Caudate nucleus (tissue), 63 donors: ENCODE measurements at places on chromosomes 1 and 21.

- no peak for DNase-seq
These were observed 6.3 kb downstream of the KCNJ6 start for GRCh38 chr21:37909936-37910335.

DNA sequence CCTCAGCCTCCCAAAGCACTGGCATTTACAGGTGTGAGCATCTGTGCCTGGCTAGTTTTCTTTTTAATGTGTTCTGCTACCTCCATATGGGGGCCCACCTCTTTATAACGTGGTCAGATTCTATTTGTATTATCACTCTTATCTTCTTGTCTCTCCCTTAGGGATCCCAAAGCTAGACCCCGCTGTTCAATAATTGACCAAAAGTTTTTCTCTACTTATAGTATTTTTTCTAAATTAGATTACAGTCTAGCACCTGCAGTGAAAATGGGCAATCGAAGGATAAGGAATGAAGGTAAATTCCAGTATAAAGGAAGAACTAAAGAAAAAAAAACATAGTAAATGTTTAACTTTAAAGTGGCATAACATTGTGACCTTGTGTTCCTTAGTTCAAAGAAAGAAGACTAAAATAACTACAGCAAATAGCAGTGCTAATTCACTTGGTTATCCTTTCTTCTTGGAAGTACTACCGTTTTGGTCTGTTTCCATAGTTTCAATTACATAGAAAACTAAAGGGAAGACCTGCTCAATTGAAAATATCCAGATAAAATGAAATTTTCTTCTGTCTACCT is 24.1 kb downstream of the NFYC start:
- DNase-seq: no peak

GRCh38 chr1:222021129-222021528 is 279.2 kb upstream of the DUSP10 start:
- DNase-seq: no peak

DNA sequence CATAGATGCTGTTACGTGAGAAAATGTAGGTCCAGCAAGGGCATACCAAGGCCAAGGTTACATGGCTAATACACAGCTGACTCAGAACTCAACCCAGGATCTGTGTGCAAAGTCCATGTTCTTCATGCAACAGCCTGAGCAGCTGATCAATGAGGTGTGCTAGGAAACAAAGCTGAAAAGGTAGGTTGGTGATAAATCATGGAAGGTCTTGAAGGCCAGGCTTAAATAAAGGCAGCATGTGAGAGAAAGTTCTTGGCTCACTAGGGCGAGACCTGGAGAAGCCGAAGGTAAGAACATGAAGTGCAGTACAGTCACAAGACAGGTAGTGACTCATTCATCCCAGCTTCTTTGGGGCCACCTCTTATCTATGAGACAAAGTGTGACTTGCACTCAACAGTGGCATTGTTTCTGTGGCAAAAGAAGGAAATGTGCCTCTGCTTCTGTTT is 33.4 kb downstream of the TLR5 start:
- DNase-seq: no peak

GRCh38 chr21:31489726-31490125 is 145.7 kb upstream of the TIAM1 start:
- no peak for DNase-seq

DNA sequence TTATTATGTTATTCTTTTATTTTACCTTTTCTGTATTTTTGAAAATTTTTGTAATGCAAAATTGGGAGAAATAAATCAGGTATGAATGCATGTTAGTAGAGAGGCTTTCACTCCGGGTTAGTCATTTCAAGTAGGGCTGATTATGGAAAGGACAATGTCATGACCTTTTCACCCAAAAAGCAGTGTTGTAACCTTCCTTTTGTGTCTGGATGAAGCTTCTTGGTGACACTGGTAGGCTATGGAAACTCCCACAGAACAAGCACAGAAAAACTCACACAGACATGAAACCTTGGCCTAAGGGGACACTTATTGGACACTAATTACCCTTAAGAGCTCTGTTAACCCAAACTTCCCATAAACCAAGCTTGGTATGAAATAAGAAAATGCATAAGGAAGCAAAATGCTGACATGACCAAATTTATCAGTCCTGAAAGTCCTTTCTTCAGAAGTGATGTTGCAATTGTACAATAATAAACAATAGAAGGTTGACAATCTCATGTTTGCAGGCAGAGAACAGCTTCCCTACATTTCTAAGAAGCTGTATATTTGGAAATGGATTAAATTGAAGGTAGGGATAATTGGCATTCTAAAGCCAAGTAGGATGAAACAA is 70.0 kb upstream of the KCNJ15 start:
- DNase-seq: no peak

DNA sequence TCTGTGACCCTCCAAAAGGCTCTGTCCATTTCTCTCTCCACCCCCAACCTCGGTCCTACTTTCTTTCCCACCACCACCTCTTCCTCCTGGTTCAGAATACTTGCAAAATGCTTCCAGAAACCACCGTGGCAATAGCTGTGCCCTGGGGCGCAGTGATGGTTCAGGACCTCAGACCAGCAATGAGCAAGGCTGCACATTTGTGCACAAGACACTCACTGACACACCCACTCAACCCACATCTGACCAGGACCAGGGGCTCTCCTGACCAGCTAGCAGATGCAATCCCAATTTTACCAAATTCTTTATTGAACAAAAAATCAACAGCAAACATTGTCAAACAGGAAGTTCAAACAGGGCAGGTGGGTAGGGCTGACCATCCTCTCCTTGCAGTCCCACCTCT is 25.7 kb downstream of the SPOCD1 start:
- DNase-seq: no peak

DNA sequence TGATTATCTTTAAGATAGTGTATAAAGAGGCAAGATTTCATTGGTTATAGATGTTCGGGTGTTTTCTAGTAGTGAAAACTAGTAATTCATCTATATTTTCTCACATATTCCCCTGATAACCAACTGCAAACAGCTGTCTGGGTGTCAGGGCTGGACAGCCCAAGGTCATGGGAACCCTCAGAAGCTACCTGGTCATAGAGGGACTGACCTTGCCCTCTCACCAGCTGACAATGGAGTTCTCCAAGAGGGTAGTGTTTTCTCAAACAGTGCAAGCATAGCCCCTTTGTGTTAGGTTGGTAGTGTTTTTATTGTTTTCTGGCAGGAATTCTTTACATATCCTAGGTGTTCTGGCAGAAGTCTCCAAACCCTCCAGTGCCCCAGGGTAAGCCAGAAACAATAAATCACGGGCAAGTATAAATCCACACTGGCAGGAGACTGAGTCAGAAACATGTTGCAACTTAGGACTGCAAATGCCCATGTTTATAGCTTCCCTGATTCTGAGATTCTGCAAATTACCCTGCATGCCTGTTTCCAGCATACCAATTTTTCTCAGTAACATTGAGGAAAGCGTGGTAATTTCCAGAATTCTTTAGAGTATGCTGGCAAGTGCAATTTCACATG is 82.8 kb upstream of the ATP1A1 start:
- no peak for DNase-seq

GRCh38 chr21:31629972-31630711 is 29.4 kb upstream of the SOD1 start:
- DNase-seq: no peak

DNA sequence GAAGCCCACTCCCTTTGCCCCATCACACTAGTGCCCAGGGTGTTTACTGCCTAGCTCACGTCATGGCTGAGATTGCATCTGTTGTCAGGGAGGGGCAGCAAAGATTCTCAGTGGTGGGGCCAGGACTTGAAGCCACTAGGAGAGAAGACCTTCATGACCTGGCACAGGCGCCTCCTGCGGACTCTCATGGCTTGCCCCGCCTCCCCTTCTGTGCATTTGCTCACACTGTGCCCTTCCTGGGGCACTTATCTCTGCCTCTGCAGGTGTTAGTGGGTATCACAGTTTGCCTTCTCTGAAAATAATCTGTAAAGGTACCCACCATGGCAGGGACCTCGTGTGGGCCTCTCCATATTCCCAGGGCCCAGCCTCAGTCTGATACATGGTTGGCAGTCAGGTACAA is 20.1 kb downstream of the PTPRU start:
- DNase-seq: no peak

GRCh38 chr1:165069829-165070228 is 286.7 kb downstream of the LMX1A start:
- peak; percentile 59 for DNase-seq

DNA sequence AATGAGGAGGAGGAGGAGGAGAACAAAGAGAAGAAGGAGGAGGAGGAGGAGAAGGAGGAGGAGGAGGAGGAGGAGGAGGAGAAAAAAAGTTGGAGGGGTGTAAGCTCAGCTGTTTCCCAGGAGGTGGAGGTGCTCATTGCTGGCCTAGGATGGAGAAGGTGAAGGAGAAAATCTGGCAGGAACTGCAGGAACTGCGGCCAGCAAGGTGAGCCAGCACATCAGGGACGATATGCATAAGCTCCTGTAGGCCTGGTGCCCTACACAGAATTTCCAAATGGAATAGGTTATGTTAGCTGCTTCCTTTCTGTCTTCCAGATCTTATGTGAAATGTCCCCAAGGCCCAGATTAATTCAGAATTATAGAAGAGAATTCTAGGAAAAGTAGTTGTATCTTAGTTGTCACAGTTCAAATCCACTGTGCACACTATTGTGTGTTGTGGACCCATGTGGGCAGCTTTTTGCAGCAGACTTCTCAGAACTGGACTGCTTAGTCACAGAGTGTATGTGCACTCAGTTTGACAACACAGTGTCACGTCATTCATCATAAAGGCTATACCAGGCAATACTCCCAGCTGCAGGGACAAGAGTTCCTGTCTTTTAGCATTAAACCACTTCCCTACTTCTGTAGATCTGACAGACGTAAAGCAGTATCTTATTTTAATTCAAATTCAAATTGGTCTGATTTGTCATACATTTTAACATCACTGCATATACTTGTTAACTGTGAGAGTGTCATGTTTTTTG is 303.7 kb downstream of the HLX start:
- DNase-seq: no peak

GRCh38 chr1:218447010-218447689 is 102.0 kb downstream of the TGFB2 start:
- no peak for DNase-seq

- DNase-seq: no peak
These were observed 30.9 kb upstream of the NBL1 start for GRCh38 chr1:19613171-19613703.

GRCh38 chr21:21230672-21231071 is 232.5 kb downstream of the NCAM2 start:
- no peak for DNase-seq

DNA sequence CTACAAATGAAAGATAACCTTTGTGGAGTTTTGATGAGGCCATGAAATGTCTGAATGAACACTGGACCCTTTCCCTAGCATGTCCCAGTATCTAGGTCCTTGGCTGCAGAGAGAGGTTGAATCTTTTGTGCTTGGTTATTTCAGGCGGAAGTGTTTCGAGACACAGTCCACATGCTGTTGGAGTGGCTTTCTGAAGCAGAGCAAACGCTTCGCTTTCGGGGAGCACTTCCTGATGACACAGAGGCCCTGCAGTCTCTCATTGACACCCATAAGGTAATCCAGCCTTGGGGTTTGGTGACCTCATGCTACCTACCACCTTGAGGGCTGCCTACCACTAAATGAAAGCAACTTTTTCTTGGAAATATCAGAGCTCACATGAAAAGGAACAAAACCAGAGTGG is 38.9 kb upstream of the BMP8A start:
- no peak for DNase-seq

- no peak for DNase-seq
These were observed 253.2 kb downstream of the TOMM20 start for GRCh38 chr1:234875328-234875952.
